AG10803 (cell line): ENCODE measurements at places on chromosomes 1 and 21.

DNA sequence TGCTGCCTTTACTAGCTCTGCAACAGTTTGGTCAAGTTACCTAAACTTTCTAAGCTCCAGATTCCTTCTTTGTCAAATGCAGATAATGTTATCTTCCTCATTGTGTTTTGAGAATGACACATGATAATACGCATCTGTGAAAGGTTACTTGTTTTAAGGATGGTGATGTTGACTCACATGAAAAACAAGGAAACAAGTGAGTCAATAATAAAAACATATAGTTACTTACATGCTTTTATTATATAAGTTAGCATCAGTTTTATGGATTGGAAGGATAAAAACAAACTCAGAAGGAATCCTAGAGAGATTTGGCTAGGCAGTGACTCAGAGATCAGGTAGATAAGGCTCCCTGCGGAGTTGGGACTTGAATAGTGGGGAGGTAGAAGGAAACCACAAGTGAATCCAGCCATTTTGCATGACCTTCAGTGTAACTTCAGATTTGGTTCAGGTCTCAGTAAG is 144.6 kb downstream of the LMO4 start:
- DNase-seq: no peak

DNA sequence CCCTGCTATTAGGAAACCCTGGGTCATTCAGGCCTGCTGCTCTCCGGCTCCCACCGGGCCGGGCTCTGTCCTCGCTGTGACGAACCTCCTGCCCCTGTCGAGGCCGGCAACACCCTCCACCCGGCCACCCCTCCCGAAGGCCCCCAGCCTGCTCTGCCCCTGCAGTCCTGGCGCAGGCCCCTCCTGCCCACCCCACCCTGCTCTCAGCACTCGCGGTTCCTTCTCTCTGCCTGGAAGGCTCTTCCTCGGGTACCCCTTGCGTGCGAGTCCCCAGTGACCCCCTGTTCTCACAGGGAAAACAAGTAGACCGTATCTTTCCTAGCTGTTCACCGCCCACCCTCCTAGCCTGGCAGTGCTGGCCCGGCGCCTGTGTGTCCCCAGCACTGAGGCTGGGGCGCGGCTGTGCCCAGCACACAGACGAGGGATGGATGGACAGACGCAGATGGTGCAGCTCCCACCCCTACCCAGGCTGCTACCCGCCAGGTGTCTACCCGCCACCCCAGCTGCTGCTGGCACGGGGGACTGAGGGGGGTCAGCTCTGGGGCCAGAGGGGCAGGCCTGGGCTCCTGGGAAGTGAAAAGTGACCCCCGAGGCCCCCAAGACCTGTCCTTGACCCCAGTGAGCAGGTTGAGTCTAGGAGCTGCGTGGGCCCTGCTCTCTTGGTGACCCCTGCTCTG is 3.1 kb upstream of the VWA1 start:
- DNase-seq: no peak

DNA sequence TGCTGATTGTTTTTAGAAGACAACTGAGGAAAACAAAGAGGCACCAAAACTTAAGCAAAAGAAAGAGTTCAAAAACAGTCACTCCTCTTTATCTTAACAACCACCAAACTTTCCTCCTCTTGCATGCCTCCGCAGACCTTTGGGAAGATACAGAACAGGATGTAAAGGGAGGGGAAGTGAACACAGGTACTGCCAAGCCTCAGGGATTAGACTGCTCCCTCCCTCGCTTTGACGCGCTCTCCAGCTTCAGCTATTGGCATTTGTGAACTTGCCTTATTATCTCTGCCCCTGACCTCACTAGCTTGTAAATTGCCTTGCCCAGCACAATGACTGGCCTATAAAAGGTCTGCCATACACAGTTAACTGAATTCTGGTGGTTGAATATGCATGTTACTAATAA is 4.8 kb upstream of the SRP9 start:
- DNase-seq: no peak

DNA sequence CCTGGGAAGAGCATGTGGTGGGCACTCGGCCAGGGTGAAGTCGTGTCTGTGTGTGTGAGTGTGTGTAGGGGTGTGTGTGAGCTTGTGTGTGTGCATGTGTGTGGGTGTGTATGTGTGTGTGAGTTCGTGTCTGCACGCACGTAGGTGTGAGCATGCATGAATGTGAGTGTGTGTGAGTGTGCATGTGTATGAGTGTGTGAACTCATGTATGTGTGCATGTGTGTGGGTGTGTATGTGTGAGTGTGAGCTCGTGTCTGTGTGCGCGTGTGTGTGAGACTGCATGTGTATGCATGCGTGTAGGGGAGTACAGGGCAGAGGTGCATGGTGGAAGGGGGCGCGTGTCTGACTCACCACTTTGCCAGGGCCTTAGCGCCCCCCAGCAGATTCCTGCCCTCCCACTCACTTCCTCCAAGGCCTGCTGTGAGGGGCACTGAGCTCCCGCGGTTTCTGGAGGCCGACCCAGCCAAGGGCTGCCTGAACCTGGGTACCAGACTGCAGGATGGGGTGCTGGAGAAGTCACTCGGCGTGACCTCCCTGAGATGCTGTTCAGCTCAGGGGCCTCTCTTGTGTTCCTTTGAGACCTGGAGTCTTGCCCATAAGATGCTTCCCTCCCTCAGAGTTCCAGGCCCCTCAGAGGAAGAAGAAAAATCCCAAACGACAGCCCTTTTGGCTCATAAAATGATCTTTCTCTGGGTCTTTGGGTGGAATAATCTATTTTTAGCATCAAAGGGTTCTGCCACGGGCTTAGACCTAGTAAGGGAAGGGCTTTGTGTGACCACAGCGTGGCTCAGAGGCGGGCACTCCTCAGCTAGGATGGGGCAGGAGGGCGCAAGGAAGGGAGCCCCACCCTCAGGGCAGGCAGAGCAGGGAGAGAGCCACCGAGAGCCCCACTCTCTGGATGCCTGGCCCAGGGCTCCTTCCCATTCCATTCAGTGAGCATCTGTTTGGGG is 41.1 kb upstream of the RUNX3 start:
- no peak for DNase-seq

GRCh38 chr1:13869172-13869797 is 169.3 kb downstream of the PRDM2 start:
- no peak for DNase-seq

GRCh38 chr1:56844545-56845136 is 10.0 kb upstream of the C8A start:
- DNase-seq: no peak

- DNase-seq: peak; percentile 98
These were observed 43.5 kb downstream of the ALPL start for GRCh38 chr1:21552715-21553114.

- no peak for DNase-seq
These were observed 37.4 kb upstream of the SLC30A1 start for GRCh38 chr1:211616231-211616964.

- DNase-seq: peak; percentile 53
These were observed 19.9 kb downstream of the ATP8B2 start for GRCh38 chr1:154344977-154345837.

DNA sequence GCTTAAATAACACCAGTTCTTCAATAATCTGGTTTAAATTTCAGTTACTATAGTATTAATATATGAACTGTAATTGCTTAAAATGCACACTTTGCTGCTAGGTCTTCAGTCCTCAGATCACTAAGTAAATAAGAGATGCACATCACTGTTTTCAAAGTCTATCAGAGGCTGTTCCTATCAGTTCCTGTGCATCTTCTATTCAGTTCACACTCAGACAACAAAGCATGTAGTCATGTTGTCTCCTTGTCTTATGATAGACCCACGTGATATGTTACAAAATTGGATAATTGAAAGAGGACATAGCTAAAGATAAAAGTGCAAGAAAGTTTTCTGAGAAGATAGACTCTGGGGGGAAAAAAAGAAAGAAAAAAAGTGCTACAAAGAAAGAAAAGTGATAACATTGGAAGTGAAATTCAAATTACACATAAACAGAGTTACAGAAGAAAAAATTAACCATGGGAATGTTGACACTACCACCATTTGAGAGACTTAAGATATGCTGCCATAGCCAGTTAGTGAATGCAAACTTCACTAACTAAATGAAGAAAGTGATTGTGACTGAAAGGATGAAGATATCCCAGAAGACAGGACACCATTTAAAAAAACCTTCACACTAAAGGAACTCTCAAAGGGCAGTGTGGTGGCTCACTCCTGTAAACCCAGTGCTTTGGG is 33.9 kb upstream of the TSNAX start:
- DNase-seq: no peak

DNA sequence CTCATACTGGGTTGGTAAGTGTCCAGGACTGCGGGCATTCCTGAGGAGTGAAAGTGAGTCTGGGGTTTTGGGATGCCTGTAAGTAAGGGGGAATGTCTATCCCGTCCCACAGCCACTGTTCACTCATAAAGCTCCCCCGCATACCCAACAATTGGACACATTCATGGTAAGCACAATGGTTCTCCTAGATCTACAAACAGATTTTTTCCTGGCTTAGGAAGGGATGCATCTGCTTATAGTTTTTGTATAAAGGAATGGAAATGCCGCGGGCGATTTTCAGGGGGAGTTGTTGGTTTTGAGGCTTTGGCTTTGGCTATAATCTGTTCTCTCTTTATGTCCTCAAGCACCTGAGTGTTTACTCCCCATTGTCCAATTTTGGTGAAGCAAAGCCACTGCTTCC is 7.1 kb downstream of the ERVH48-1 start:
- DNase-seq: no peak

DNA sequence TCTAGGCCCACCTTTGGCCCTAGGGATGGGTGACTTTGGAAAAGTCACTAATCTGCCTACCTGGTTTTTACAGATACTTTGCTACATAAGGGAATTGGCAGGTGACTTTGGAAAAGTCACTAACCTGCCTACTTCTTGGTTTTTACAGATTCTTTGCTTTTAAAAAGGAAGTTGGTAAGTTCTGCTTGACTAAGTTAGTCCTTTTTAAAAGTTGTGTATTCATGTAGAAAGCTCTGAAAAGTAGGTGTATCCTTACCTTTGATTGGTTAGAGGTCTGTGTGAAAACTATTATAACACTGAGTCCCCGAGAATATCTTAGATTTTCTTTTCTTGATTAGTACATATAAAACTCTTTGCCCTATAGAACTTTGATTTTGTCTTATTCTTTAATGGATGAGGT is 12.4 kb downstream of the ATF6 start:
- no peak for DNase-seq

- DNase-seq: no peak
These were observed 34.5 kb downstream of the SPATA21 start for GRCh38 chr1:16402742-16403141.

DNA sequence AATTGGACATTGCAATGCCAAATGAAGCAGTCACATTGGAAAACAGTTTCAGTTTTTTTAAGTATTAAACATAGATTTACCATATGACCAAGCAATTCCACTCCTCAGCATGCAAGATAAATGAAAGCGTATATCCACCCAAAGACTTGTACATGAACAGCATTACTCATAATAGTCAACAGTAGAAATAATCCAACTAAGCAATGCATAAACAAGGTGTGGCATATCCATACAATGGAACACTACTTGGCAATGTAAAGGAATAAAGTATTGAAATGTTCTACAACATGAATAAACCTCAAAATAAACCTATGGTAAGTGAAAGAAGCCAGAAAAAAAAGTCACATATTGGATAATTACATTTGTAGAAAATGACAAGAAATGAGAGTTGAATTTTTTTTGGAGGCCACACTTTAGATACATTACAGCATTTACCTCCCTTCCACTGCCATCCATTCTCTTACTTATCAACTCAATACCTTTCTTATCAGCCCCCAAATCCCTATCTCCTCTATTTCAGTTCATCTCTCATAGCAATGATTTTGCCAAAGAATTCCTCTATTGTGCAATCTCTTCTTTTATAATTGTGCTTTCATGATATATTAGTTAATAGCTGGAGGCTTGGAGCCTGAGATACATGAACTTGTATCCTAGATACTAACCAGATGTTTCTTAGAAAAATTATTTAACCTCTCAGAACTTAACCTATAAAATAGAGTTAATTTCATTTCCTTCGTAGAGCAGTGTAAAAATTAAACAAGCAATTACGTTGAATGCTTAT is 414.2 kb upstream of the C1orf87 start:
- DNase-seq: no peak

- peak; percentile 99 for DNase-seq
These were observed 19.3 kb downstream of the DPT start for GRCh38 chr1:168709405-168710363.

DNA sequence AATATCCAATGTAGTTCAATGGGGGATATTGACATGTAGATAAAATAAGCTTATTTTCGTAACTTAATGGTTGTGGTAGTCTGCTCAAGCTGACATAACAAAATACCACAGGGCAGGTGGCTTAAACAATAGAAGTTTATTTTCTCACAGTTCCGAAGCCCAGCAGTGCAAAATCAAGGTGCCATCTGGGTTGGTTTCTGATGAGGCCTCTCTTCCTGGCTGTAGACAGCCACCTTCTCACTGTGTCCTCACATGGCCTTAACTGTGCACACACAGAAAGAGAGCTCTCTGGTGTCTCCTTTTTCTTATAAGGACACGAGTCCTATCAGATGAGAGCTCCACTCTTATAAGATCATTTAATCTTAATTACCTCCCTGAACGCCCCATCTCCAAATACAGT is 64.8 kb upstream of the IPO9 start:
- DNase-seq: no peak

GRCh38 chr1:220552672-220553260 is 24.8 kb downstream of the MARK1 start:
- no peak for DNase-seq

DNA sequence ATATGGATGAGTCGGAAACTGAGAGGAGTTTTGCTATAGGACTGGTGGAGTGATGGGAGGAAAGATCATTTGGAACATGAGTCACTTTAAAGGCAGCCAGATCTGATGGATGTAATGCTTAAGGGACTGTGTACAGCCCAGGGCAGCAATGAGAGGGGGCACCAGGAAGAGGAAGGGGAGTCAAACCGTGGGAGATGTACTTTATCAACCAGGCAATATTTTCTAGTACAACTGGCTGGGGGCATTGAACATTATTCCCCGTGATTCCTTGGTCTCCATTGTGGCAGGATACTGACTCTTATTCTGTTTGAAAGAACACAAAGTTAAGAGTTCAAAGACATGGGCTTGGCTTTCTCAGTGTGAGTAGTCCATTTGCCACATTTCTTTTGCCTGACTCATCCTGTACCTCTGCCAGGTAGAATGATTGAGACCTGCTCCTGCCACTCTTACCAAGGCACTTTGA is 268.2 kb upstream of the NR5A2 start:
- no peak for DNase-seq

GRCh38 chr1:185560760-185561159 is 173.4 kb upstream of the HMCN1 start:
- DNase-seq: no peak

DNA sequence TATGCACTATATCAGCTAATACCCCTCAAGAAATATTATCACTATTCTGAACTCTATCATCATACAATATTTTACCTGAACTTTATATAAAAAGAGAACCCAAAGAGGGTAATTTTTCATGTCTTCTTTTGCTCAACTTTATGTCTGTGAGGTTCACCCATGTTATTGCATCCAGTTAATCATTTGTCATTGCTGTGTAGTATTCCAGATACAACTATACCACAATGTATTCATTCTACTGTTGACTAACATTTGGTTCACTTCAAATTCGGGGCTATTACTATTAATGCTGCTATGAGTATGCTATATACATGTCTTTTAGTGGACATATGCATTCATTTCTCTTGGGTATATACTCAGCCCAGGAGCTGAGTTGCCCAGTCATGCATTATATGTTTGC is 21.0 kb upstream of the DLGAP3 start:
- DNase-seq: no peak
